CD4-positive, CD25-positive, alpha-beta regulatory T cell (primary cell): ENCODE measurements at places on chromosomes 13 and 19. TPM values are rescaled to one million over a fixed set of nuclear protein-coding genes. Genes with fewer than 3 reads are reported as not detected.

DNA sequence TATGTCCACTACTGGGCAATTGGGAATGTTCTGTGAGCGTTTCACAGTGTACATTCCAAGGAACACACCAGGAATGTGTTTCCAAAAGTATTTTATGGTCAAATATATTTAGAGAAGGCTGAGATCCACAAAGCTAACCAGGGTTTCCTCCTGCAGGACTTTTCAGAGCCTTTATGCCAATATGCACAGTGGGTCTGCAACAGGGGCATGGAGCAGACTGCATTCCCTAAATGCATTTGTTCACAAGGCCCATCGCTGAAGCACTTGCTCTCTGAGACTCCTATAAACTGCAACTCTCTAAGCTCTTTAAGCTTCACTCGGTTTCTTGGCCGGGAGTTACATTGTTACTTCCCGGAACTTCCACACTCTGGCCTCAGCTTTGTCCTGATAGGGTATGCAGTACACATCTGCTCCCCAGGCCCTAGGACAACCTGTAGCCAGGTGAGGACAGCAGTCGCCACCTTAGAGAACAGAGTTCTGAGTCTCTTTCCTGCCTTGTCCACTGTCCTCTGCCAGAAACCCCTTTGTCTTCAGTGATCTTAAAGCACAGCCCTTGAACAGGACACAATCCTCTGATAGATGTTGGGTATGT, 33.5 kb downstream of the FBN3 start:
- no peak overlapping the region for H3K4me3 ChIP-seq
- H3K27me3 ChIP-seq: no peaks in the 10 kb centered on the region
- DNase-seq: no peak
- no peak overlapping the region for H3K27ac ChIP-seq

DNA sequence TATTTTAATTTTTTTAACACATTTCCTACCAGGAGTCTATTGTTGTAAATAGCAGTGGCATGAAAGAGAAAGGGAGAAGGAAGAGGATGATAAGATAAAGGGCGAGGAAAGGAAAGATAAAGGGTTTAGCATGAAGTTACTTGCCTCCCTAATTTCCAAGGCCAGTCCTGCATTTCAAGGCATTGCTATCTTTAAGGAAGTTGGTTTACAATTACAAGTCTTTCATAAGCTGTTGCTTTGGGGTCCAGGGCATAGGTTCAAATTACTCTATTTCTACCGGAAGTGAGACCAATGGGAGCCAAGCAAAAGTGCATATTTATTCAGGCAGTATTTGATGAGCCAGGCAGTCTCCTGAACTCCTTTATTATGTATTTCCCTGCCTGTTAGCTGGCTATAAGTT, 27.7 kb upstream of the UBL3 start:
- H3K36me3 ChIP-seq: no peaks in the 10 kb centered on the region
- no peak overlapping the region for H3K4me3 ChIP-seq
- no peak for DNase-seq
- H3K27me3 ChIP-seq: peaks cover 24% of the 10 kb centered on the region

GRCh38 chr19:54109651-54110050, 5.8 kb downstream of the TFPT start:
- no peak overlapping the region for H3K27ac ChIP-seq
- H3K4me1 ChIP-seq: peaks cover 10% of the 10 kb centered on the region
- no peak for DNase-seq
- peaks cover 51% of the 10 kb centered on the region for H3K36me3 ChIP-seq

DNA sequence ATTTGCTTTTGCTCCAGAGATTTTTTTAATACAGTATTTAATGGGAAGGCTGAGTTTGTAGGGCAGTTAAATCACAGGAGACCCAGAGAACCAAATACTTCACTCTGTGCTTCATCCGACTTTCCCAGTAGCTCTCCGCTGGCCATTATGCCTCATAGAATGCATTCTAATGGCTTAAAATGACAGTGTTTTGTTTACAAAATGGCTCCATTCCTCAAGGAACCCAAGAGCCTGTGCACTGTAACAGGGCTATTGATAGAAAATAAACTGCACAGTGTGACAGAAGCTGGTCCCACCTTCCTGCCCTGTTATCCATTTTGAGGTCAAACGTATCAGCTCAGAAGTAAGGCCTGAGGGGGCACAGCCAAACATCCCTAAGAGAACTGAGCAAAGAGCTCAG, 136.5 kb downstream of the RAP2A start:
- DNase-seq: no peak
- H3K36me3 ChIP-seq: no peaks in the 10 kb centered on the region
- no peak overlapping the region for H3K27ac ChIP-seq
- H3K4me1 ChIP-seq: no peaks in the 10 kb centered on the region
- no peaks in the 10 kb centered on the region for H3K27me3 ChIP-seq
- H3K4me3 ChIP-seq: no peak overlapping the region

CEACAM21 gene
- 47.7 TPM for polyA plus RNA-seq
